Activated naive CD4-positive, alpha-beta T cell treated with anti-CD3 and anti-CD28 coated beads, Interleukin-2, amount 50 U/mL, for 16 hours (primary cell): ENCODE measurements at places on chromosomes 11 and 22.

DNA sequence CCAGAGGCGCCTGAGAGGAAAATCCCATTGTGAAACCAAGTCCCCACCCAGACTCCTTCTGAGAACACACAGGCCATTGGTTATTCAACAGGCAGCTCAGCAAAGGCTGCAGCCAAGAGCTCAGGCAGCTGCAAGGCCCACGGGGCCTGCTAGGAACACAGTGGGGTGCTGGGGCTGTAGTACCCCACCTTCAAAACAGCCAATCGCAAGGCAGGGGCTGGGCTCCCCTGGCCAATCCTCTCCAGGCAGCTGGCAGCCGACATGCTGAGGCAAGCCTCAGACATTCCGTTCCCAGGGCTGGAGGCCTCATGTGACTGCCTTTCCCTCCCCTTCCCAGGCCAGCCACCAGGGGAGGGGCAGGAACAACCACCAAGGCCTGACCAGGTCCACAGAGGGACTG lies 6.6 kb downstream of the PRODH start:
- DNase-seq = no peak

- no peak for DNase-seq
Measured at GRCh38 chr11:35658020-35658948, 4.3 kb upstream of the TRIM44 start.

- no peak for DNase-seq
Measured at GRCh38 chr11:44760917-44761550, 34.3 kb downstream of the TSPAN18 start.

GRCh38 chr22:48712558-48713271 lies 1115.0 kb downstream of the BRD1 start:
- no peak for DNase-seq

DNA sequence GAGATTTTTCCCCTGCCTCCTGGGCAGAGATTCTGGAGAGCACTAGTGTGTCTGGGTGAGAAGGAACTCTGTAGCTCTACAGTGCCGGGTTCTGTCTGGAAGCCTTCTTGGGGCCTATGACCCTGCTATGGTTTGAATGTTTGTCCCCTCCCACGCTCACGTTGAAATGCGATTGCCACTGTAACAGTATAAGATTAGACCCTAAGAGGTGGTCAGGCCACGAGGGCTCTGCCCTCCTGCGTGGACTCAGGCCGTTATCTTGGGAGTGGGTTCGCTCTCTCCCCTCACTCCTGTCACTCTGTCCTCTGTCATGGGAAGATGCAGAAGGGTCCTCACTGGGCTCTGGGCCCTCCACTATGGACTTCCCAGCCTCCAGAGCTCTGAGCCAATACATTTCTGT lies 3.5 kb downstream of the AP5B1 start:
- no peak for DNase-seq

- no peak for DNase-seq
Measured at GRCh38 chr11:74442636-74443035, 24.7 kb downstream of the KCNE3 start.

DNA sequence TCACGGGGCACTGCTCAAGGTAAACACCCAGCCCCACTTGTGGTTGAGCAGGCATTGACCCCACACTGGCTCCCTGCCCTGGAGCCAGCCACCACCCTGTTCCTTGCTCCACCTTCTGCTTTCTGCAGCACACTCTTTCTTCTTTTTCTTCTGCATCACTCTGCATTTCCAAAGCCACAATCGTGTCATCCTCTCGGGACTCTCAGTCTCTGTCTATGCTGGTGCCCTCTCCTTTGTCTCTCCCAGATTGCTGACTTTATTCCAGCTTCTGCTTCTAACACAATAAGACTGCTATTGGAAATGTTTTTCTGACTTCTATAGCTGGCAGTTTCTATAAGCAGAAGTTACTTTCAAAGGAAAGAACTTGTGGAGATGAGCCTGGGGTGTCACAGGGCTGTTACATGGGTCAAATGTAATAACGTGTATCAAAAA lies 14.4 kb downstream of the GRAP2 start:
- no peak for DNase-seq

DNA sequence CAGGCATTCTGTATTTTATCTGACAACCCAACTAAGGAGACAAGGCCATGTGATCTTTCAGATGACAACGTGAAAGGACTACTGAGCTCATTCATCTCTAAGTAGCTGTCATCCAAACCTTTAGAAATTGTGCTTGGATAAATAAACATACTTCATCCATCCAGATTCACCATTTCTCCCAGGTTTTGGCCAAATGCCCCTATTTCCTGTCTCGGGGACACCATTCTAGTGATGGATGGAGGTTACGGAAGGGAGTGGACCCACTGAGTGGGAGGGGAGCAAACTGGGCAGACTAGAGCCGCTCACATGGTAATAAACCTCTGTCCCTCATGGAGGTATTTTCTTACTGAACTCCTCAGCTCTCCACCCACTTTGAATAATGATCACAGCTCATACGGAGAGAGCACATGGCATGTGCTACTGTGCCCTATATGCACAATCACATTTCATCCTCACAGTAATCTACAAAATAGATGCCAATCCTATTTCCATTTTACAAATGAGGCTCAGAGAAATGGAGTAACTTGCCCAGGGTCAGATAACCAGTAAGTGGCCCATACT lies 114.4 kb downstream of the SLC1A2 start:
- no peak for DNase-seq

- DNase-seq = no peak
Measured at GRCh38 chr22:48175721-48176120, 1413.3 kb downstream of the TBC1D22A start.
